ENCODE measurements at places on chromosomes 4 and X. TPM values are rescaled to one million over a fixed set of nuclear protein-coding genes. Genes with fewer than 3 reads are reported as not detected.

- H3K27me3 ChIP-seq = no peaks in the 10 kb centered on the region
- peaks cover 19% of the 10 kb centered on the region for H3K4me1 ChIP-seq
- H3K36me3 ChIP-seq = no peaks in the 10 kb centered on the region
- peak; percentile 78 for DNase-seq
- peak overlapping the region; percentile 63 for H3K27ac ChIP-seq
Observed at GRCh38 chr4:72567821-72568675, 973 bp downstream of the ADAMTS3 start.

DNA sequence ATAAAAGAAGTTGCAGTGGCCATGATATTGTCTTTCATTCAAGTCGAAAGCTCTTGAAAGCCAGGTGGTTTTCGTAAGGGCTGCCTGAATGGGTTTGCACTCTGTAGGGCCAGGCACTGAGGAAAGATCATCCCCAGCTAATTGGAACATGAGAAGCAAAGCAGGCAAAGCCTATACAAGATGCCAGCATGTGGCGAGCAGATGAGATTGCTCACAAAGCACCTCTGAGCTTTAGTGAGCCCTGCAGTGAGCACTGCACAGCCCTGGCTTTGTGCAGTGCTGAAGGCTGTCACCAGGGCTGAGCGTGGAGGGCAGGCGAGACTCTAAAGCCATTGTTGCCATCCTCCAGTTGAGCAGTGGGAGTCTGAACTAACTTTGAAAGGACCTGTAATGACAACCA lies 53.8 kb downstream of the HADH start:
- H3K27me3 ChIP-seq = no peaks in the 10 kb centered on the region
- no peak overlapping the region for H3K4me3 ChIP-seq
- H3K36me3 ChIP-seq = peaks cover 7% of the 10 kb centered on the region
- H3K4me1 ChIP-seq = peaks cover 9% of the 10 kb centered on the region
- DNase-seq = no peak
- no peak overlapping the region for H3K27ac ChIP-seq

GRCh38 chrX:14826319-14826718 lies 46.5 kb downstream of the FANCB start:
- no peak overlapping the region for H3K4me3 ChIP-seq
- no peak for DNase-seq
- H3K36me3 ChIP-seq = no peaks in the 10 kb centered on the region
- H3K4me1 ChIP-seq = no peaks in the 10 kb centered on the region
- H3K27ac ChIP-seq = no peak overlapping the region

GRCh38 chrX:39335513-39336235 lies 534.4 kb downstream of the MID1IP1 start:
- H3K27me3 ChIP-seq = no peaks in the 10 kb centered on the region
- H3K36me3 ChIP-seq = no peaks in the 10 kb centered on the region
- DNase-seq = no peak
- H3K4me1 ChIP-seq = peaks cover 11% of the 10 kb centered on the region

DNA sequence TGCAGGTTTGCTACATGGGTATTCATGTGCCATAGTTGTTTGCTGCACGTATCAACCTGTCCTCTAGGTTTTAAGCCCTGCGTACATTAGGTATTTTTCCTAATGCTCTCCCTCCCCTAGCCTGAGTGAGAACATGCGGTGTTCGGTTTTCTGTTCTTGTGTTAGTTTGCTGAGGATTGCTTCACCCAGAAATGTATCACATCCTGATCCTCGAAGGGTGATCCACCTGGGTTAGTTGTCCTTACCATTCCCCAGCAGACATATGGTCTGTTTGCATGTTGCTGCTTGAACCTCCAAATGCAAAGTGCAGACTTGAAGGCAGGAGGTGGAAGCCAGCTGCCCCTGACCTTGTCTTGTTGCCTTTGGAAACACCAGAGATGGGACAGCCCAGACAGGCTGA lies 161.5 kb upstream of the WDR1 start:
- no peak overlapping the region for H3K27ac ChIP-seq
- DNase-seq = no peak
- no peaks in the 10 kb centered on the region for H3K27me3 ChIP-seq

- no peak for DNase-seq
- H3K4me3 ChIP-seq = peak overlapping the region; percentile 91
- H3K4me1 ChIP-seq = peaks cover 31% of the 10 kb centered on the region
- no peaks in the 10 kb centered on the region for H3K36me3 ChIP-seq
Observed at GRCh38 chr4:140374130-140374477, 658 bp downstream of the SCOC start.

DNA sequence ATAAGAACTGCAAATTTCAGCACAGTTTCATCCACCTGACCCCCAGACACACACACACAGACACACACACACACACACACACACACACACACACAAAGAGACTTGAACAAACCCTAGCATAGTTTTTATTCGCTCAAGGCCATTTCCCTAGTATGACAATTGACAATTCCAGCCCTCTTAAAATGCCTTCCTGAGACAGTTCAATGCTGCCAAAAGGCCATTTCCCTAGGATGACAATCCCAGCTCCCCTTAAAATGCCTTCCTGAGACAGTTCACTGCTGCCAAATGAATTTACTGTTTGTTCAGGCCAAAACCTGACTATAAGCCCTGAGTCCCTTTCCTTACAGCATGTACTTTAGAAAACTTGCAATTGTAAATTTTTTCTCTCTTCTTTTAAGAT lies 259.5 kb upstream of the SLC7A11 start:
- DNase-seq = no peak
- H3K4me3 ChIP-seq = no peak overlapping the region
- no peak overlapping the region for H3K27ac ChIP-seq
- no peaks in the 10 kb centered on the region for H3K27me3 ChIP-seq
- H3K36me3 ChIP-seq = no peaks in the 10 kb centered on the region

DNA sequence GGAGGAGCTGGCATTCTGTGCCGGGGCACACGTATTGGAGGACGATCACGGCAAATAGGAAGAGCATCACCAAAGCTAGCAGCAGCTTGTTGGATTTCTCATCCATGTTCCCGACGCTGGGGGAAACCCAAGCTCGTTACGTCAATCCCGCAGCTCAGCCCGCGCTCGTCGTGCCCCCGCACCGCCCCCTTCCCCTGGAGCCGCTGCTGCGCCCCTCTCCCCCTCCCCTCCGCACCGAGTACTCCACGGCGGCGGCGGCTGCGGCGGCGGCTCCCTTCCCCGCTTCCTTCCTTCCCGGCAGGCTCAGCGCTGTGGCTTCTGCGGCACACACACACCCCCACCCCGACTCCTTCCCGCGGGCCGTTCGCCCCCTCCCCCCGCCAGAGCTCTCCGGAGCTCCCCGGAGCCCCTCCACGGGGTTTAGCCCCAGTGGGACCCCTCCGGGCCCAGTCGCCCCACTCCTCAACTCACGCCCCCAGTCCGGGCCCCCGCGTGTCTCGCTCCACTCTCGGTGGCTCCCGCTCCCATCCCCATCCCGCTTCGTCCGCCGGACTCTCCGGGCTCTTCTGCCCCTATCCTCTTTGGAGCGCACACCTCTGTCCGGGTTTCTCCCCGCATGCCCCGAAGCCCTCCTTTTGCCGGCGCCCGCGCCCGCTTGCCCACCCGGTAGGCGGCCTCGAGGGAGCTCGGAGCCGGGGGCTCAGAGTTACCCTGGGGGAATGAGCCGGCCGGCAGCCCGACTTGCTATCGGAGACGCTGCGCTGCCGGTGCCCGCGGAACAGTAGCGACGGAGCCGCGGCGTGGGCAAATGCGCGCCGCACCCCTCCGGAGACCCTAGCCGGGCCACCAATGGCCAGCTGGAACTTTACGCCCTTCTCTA lies 978 bp downstream of the HS6ST2 start:
- no peak for DNase-seq
- no peak overlapping the region for H3K27ac ChIP-seq
- H3K36me3 ChIP-seq = no peaks in the 10 kb centered on the region
- H3K27me3 ChIP-seq = peaks cover 36% of the 10 kb centered on the region
- H3K4me1 ChIP-seq = no peaks in the 10 kb centered on the region

GRCh38 chr4:123346951-123347350 lies 49.6 kb upstream of the SPRY1 start:
- H3K4me3 ChIP-seq = no peak overlapping the region
- H3K27me3 ChIP-seq = no peaks in the 10 kb centered on the region
- DNase-seq = no peak
- no peaks in the 10 kb centered on the region for H3K36me3 ChIP-seq

DNA sequence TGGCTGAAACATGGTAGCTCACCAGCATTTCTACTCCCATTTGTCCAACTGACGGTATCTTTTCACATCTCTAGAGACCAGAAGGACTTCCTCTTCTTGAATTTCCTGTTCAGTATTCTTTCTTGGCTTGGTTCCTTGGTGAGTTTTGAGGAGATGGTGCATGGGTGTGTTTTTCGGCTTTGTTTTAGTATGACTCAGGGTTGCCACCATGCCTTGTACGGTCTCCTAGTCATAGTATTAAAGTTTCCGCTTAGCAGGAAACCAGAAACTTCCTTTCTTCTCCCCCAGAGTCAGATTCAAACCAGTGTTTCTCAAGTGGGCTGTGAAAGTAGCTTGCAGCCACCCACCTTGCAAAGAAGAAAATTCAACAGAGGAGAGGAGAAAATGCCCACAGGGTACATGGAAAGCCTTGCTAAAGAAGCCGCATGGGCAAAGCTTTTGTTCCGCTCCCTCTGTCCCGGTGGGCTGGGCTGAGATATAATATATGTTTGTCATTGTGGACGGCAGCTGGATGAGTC lies 5.7 kb downstream of the CD99 start:
- H3K4me3 ChIP-seq = peak overlapping the region; percentile 22
- DNase-seq = no peak
- H3K27ac ChIP-seq = peak overlapping the region; percentile 76
- H3K36me3 ChIP-seq = no peaks in the 10 kb centered on the region

DNA sequence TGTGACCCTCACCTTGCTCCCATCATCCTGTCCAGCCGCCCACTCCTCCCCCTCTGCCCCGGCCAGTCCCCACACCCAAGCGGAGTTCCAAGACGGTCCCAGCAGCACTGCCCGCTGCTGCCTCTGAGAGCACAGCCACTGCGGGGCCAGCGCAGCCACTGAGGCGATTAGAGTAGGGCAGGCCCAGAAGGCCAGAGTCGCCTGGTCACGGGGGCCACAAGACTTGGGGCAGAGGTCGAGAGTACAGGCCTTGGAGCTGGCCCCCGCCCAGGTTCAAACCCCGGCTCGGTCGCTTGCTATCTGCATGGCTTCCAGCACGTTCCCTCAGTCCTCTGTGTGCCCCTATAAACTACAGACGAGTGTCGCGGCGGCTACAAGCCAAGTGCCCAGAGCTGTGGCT lies 53.2 kb upstream of the ADRA2C start:
- no peaks in the 10 kb centered on the region for H3K4me1 ChIP-seq
- H3K27me3 ChIP-seq = peaks cover 14% of the 10 kb centered on the region
- no peak overlapping the region for H3K4me3 ChIP-seq
- DNase-seq = peak; percentile 41
- H3K36me3 ChIP-seq = no peaks in the 10 kb centered on the region

- H3K4me3 ChIP-seq = no peak overlapping the region
- H3K27me3 ChIP-seq = no peaks in the 10 kb centered on the region
- no peaks in the 10 kb centered on the region for H3K36me3 ChIP-seq
Observed at GRCh38 chr4:58063404-58064160, 953.4 kb upstream of the IGFBP7 start.

DNA sequence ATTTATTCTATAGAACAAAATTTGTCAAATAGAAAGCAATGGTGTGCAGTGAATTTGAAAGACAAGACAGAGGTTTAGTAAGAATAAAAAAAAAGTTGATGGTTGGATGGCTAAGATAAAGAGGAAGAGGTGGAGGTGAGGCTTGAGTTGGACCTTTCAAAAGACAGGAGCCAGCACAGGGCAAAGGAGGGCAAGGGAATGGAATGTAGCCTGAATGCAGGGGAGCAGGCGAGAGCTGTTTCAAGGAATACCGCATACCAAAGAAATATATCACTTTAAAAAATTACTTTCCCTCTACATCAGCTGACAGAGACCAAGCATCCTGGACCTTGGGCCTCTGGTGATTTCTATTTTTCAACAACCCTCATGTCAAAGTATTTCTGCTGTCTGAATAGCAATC lies 38.0 kb upstream of the CXXC4 start:
- DNase-seq = no peak
- H3K4me3 ChIP-seq = no peak overlapping the region
- no peaks in the 10 kb centered on the region for H3K4me1 ChIP-seq
- no peaks in the 10 kb centered on the region for H3K27me3 ChIP-seq
- no peak overlapping the region for H3K27ac ChIP-seq

GRCh38 chr4:183170894-183171293 lies 71.8 kb downstream of the WWC2 start:
- H3K36me3 ChIP-seq = no peaks in the 10 kb centered on the region
- H3K4me1 ChIP-seq = peaks cover 57% of the 10 kb centered on the region
- H3K4me3 ChIP-seq = no peak overlapping the region
- no peak overlapping the region for H3K27ac ChIP-seq
- no peaks in the 10 kb centered on the region for H3K27me3 ChIP-seq

- no peak overlapping the region for H3K27ac ChIP-seq
- no peaks in the 10 kb centered on the region for H3K27me3 ChIP-seq
- no peaks in the 10 kb centered on the region for H3K36me3 ChIP-seq
- H3K4me3 ChIP-seq = no peak overlapping the region
- H3K4me1 ChIP-seq = no peaks in the 10 kb centered on the region
- no peak for DNase-seq
Observed at GRCh38 chr4:85919200-85919887, 440.5 kb downstream of the MAPK10 start.

- H3K36me3 ChIP-seq = no peaks in the 10 kb centered on the region
- no peaks in the 10 kb centered on the region for H3K4me1 ChIP-seq
- H3K27me3 ChIP-seq = no peaks in the 10 kb centered on the region
- DNase-seq = no peak
- no peak overlapping the region for H3K4me3 ChIP-seq
Observed at GRCh38 chrX:137194164-137194563, 160.4 kb upstream of the GPR101 start.

DNA sequence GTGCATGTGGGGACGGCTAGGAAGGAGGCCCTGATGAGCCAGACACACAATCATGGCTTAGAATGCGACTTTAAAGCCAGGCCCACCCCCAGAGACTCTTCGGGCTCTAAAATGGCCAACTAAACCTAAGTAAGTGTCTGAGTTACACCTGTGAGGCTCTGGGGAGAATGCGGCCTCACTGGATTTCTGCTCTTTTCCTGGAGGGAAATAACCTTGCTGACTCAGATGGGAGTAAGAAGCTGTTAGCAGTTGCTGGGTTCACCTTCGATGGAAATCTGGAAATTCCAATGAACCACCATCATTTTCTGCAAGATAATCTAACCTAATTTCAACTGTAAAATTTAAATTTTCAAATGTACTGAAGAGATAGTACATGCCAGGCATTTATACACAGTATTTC lies 97.6 kb upstream of the MAML3 start:
- no peaks in the 10 kb centered on the region for H3K27me3 ChIP-seq
- no peaks in the 10 kb centered on the region for H3K36me3 ChIP-seq
- DNase-seq = no peak
- H3K4me3 ChIP-seq = no peak overlapping the region
- peaks cover 24% of the 10 kb centered on the region for H3K4me1 ChIP-seq

- H3K27me3 ChIP-seq = no peaks in the 10 kb centered on the region
- H3K27ac ChIP-seq = no peak overlapping the region
- no peaks in the 10 kb centered on the region for H3K36me3 ChIP-seq
- no peak overlapping the region for H3K4me3 ChIP-seq
- H3K4me1 ChIP-seq = peaks cover 14% of the 10 kb centered on the region
- no peak for DNase-seq
Observed at GRCh38 chr4:1015746-1016145, 4.3 kb downstream of the FGFRL1 start.

The AFM gene
- total RNA-seq = not detected

The EDA gene
- 5.5 TPM for total RNA-seq

The OCRL gene
- 20.1 TPM for total RNA-seq

The TMPRSS11D gene
- not detected for total RNA-seq

The TGIF2LX gene
- not detected for total RNA-seq

The RTL3 gene
- total RNA-seq = not detected
